ENCODE measurements at places on chromosomes 5 and 9. TPM values are rescaled to one million over a fixed set of nuclear protein-coding genes. Genes with fewer than 3 reads are reported as not detected.

GABBR2 gene
- total RNA-seq, result 0.46 TPM

PCDHA3 gene
- total RNA-seq, result 2.6 TPM

SH3TC2 gene
- 0.13 TPM for total RNA-seq

LCN2 gene
- total RNA-seq, result not detected

LRRC14B gene
- total RNA-seq, result not detected

SELENOP gene
- total RNA-seq, result 68.9 TPM

MYMK gene
- not detected for total RNA-seq

CCDC180 gene
- 7.7 TPM for total RNA-seq

SLC6A3 gene
- total RNA-seq, result 0.10 TPM

TTLL11 gene
- 4.0 TPM for total RNA-seq

PLPP7 gene
- 4.9 TPM for total RNA-seq

OR13C3 gene
- not detected for total RNA-seq

CDO1 gene
- 2.9 TPM for total RNA-seq

SMIM33 gene
- not detected for total RNA-seq

FOXE1 gene
- not detected for total RNA-seq

RALGDS gene
- 80.6 TPM for total RNA-seq

PFN3 gene
- not detected for total RNA-seq

PCDHA6 gene
- total RNA-seq, result 2.3 TPM

LURAP1L gene
- 0.51 TPM for total RNA-seq

PPP6C gene
- total RNA-seq, result 46.0 TPM

Measured in endothelial cell (in vitro differentiated cells).